CD4-positive, alpha-beta T cell treated with Interleukin-10 for 1 hour (primary cell): ENCODE measurements at places on chromosomes 5 and 9.

DNA sequence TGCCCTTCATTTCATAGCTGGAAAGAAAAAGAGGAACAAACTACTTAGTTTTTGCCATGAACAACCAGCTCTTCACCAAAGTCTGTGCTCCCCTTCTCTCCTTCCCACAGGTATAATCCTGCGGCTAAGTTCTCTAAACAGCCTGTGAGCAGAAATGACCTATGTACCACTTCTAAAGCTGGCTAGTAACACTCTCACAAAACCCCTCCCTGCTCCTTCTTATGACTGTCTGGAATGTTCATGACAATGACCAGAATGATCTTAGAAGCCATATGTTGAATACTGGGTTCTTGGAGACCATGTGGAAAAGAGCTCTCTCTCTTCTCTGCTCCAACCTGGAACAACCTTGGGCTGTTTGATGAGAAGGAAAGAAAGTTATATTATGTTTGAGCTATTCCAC, 12.9 kb upstream of the AMACR start:
- DNase-seq, result no peak

DNA sequence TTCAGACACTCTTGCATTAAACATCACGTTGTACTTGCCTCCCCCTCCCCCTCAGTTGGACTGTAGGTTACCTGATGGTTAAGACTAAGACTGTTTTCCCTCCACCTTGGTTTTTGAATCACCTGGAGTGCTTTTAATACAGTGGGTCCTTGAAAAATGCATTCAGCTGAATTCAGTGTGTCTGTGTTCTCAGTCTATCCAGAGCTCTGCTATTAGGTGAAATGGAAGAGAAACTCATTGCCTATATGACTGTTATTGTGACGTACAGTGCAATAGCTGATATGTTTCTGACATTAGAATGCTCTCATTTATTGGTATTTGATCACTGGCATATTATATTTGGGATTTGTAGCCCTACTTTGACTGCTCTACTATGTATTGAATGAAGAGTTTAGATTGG, 108.5 kb downstream of the F2RL2 start:
- no peak for DNase-seq

DNA sequence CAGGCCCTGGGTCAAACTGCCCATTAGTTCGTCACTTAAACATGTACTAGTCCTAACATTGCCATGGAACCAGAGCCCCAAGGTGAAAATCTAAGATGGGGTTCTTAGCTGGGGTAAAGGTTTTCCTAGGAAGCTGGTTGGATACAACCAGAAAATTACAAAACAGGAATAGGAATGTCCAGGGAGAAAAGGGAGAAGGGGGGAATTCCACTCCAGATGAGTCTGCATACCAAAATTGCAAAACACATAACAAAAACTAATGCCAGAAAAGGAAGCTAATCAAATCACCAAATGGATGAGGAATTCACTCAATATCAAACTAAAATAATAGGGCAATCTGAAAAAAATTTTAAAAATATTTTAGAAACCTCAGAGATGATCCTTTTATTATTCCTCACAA, 396.2 kb downstream of the EFNA5 start:
- DNase-seq, result no peak

- DNase-seq, result no peak
Observed at GRCh38 chr5:139904816-139905661, 109.4 kb downstream of the PSD2 start.

DNA sequence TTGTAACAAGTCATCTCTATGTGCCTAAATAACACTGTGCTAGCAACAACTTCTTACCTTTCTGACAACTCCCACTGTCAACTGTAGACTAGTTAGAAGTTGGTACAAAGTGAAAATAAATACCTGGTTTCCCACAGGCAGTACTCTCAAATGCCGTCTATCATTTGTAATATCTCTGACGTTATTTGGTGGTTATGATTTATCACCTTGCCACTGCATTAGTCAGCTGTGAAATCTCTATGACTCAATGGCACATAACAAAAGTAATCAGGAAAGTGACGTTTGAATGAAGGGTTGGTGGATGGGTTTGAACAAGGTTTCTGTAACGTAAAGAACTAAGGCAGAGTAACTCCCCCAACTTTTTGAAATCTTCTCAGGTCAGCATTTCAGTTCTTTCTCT, 592.3 kb downstream of the MAT2B start:
- DNase-seq, result no peak

DNA sequence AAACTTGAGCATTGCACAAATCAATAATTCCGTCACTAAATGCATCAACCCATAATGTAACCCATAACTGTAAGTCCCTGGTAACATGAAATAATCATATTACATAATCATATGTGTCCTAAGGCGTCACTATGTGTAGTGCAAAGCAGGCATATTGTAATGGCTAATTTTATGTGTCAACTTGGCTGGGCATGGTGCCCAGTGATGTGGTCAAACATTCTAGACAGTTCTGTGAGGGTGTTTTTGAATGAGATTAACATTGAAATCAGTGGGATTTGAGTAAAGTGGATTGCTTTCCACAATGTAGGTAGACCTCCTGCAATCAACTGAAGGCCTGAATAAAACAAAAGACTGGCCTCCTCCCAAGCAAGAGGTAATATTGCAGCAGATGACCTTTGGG, 794.4 kb upstream of the ACO1 start:
- no peak for DNase-seq

DNA sequence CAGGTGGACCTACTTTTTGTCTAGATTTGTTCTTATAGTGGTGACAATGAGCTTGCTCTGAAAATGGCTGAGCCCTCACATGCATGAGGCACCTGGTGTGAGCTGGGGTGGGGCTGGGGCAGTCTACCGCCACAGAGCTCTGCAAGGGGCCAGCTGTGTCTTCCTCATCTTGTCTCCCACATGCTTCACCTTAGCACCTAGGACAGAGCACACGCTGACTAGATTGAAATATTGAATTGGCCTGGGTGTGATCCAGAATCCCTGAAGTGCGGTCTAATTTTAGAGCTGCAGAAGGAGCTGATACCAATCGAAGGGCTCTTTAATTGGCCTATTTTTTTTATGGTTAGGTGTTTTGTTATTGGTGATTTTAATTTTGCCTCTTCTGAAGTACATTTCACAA, 126.1 kb upstream of the NFIB start:
- DNase-seq, result no peak

- DNase-seq, result no peak
Observed at GRCh38 chr5:3954633-3955032, 359.0 kb downstream of the IRX1 start.
